ENCODE measurements at places on chromosomes 6 and 20.

- peak; percentile 75 for DNase-seq
Measured at GRCh38 chr6:160534050-160534696, 129.9 kb downstream of the LPA start.

GRCh38 chr6:45423111-45423823, 45.5 kb upstream of the SUPT3H start:
- peak; percentile 15 for DNase-seq

- DNase-seq = no peak
Measured at GRCh38 chr6:157716251-157716995, 106.6 kb upstream of the SNX9 start.

DNA sequence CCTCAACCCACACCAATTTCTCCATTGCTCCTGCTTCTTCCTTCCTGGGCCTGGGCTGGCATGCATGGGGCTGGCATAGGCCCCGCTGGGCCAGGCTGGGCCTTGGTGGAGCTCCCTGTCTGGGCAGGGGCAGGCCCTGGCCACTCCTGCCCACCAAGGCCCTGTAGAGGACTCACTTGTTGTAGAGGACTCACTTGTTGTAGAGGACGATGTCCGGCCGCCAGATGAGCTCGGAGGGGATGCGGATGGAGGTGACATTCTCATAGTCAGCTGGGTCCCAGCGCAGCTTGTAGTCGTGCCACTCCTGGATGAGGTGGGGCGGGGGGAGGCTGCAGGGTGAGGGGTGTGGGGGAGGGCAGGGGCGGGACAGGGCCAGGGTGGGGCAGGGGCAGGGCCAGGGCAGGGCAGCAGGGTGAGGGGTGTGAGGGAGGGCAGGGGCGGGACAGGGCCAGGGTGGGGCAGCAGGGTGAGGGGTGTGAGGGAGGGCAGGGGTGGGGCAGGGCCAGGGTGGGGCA, 5.3 kb downstream of the CHRNA4 start:
- DNase-seq = no peak

GRCh38 chr6:73504160-73504559, 16.7 kb downstream of the EEF1A1 start:
- no peak for DNase-seq

Measured in Ammon's horn (tissue), 1 donor.